ENCODE measurements at places on chromosomes 5 and 9.

DNA sequence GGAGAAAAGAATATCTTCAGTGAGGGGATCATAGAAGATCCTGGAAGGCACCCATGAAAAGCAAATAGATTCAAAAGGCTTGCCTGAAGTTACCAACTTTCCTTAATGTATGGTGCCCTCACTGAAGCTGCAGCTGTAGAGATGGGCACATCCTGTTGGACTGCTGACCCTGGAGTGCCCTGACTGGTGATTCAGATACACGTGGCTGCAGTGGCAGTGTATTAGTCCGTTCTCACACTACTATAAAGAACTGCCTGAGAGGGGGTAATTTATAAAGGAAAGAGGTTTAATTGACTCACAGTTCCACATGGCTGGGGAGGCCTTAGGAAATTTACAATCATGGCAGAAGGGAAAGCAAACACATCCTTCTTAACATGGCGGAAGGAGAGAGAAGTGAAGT, 80.3 kb downstream of the OSMR start:
- DNase-seq = no peak

- DNase-seq = peak; percentile 71
Observed at GRCh38 chr9:113564498-113565237, 101.1 kb downstream of the RGS3 start.

- no peak for DNase-seq
Observed at GRCh38 chr5:64923151-64923685, 154.5 kb downstream of the CWC27 start.

- peak; percentile 25 for DNase-seq
Observed at GRCh38 chr5:134141331-134142050, 27.0 kb downstream of the TCF7 start.

DNA sequence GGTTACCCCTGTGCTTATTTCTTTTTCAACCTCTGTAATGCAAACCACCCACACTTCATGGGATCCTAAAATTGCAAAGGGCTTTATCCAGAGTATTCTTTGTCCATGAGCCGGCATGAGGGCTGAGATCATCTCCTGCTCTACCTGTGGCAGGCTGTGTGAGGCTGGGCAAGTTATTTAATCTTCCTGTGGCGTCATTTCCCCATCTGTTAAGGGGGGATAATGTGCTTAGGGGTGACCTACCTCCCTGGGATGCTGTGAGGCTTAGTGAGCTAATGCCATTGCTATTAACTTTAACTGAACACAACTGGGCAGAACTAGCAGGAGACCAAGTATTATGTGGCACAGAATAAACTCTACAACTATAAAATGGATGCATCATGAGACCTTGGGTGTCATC, 17.0 kb downstream of the FRMPD1 start:
- no peak for DNase-seq

DNA sequence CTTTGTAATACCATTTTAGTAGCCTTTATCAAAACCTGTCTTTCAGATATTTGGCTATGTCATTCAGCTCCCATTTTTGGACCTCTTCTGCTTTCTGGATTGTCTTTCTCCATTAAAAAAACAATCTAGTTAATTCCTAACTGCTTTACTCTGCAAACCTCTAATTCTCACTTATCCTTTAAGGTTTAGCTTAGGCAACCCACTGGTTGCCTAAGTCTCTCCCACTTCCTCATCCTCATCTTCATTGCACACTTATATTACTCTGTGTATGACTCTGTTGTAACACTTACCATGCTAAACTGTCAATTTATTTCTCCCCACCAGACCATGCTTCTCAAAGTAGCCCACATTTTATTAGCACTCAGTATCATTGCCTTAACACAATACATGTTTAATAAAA, 205.0 kb upstream of the DMRTA1 start:
- DNase-seq = no peak

- DNase-seq = no peak
Observed at GRCh38 chr9:136260521-136260920, 14.9 kb upstream of the QSOX2 start.

GRCh38 chr5:178207917-178208280, 3.6 kb downstream of the HNRNPAB start:
- no peak for DNase-seq

- DNase-seq = peak; percentile 32
Observed at GRCh38 chr5:124956471-124957029, 210.1 kb upstream of the ZNF608 start.

GRCh38 chr5:69415584-69415958, 655 bp downstream of the MARVELD2 start:
- no peak for DNase-seq

- DNase-seq = no peak
Observed at GRCh38 chr5:68379275-68380036, 163.9 kb downstream of the PIK3R1 start.

GRCh38 chr5:136799806-136800372, 434.5 kb upstream of the TRPC7 start:
- DNase-seq = no peak

GRCh38 chr5:112996830-112997374, 20.3 kb downstream of the DCP2 start:
- DNase-seq = no peak

Data from dorsolateral prefrontal cortex (tissue), 122 donors.